ENCODE measurements at places on chromosomes 3 and 15.

DNA sequence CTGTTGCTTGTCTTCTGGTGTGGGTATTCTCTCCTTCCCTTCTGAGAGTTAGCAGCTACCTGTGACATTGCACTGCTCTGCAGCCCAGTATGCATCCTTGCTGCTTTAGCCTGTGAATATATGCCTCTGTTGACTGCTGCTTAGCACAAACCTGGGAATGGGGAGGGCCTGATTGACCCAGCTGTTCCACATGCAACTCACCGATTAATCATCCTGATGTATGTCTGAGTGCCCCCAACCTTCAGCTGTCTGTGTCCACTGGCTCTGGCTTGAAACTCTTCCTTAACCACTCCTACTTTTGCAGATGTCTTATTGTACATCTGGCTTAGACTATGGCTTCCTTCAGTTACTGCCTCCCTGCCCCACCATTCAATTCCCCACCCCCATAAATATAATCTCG, 119.1 kb downstream of the RASA2 start:
- no peak for DNase-seq

GRCh38 chr3:34534013-34534412, 735.6 kb downstream of the PDCD6IP start:
- no peak for DNase-seq

GRCh38 chr3:188341501-188341900, 187.5 kb downstream of the LPP start:
- DNase-seq, result no peak

GRCh38 chr15:29612701-29613100, 209.6 kb downstream of the TJP1 start:
- no peak for DNase-seq

DNA sequence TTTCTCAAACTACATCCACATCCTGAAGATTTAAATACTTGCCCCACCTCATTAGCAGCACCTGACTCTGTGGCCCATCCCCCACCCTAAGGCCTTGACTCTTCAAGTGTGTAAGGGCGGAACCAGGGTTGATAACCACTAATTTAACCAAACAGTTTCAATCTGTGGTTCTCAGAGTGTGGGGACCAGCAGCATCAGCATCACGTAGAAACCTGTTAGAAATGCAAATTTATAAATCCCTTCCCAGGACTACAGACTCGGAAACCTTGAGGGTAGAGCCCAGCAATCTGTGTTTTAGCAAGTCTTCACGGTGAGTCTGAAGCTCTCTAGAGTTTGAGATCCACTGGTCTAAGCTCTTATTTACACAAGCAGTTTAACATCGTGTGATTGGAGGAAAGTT, 12.4 kb downstream of the GNB4 start:
- no peak for DNase-seq

DNA sequence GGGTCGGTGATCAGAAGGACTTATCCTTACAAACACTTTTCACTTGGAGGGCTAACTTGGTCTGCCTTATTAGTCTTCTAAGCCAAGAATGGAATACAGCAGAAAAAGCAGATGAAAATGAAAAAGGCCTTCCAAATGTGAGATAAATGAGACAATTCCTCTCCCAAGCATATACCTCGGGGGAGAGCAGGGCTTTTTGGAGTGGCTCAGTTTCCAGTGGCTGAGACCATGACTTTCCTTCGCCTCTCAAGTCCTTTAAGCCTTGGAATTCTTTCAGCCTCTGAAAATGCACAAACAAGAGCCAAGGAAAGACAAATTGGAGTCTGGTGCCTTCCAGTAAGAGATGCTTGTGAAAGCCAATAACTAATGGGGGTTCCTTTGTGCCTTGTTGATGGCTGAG, 130.9 kb downstream of the DTWD1 start:
- DNase-seq, result no peak

DNA sequence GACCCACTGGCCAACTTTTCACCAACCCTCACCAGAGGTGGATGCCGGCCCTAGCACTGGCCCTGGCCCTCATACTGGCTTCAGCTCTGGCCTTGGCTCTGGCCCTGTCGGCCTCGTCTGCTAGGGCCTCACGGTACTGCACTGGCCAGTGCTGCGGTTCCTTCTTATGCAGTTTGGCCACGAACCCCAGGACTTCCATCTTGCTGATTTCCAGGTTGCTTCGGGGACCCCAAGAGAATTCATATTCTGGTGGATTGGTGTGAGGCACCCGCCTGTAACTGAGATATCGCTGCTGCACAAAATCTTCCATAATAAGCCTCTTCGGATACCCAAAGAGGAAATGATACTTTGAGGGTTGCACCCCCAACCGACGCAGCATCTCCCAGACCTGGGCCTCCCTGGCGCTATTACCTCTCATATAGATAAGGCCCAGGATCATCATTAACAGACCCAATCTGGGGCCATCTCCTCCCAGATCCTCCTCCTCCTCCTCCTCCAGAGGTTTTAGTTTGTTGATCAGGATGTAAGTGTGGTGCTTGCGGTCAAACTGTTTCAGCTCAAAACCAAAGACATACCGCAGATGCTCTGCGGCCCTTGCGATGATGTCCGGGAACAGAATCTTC, 883 bp downstream of the MAGEF1 start:
- no peak for DNase-seq

DNA sequence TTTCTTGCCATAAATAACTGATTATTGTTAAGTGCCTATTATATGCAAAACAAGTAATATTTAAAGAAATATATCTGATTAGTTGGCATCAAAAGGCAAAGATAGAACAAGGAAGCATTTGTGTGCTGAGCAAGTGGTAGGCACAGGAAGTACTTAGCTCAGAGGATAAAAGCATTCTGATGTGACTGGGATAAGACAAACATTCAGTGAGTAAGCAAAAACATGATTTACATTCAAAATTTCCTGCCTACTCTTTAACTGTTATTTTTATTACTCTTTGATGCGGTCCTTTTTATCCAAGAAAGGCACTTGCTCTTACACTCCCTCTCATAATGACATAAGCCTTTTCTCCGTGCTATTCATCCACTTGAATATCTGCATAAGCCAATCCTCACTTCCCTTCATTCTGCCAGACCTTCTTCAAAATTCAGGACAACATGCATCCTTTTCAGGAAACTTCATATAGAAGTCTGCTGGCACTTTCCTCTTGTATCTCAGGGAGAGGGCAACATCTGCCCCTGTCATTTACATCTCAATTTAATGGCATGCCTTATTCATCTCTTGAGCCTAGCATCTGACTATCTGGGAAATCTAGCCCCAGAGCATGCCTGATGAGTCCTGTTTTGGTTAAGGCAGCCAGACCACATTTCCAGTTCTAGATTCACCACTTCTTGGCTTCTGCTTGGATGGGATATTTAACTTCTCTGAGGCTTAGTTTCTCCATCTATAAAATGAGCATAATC, 478.2 kb upstream of the ROBO2 start:
- DNase-seq, result no peak

- DNase-seq, result no peak
These were observed 384.7 kb downstream of the MFSD1 start for GRCh38 chr3:159186581-159186980.

GRCh38 chr3:119257111-119257510, 16.4 kb upstream of the B4GALT4 start:
- no peak for DNase-seq

Data from epithelial cell of prostate (primary cell).